ENCODE measurements at places on chromosomes 2 and 18.

GRCh38 chr2:33322612-33323011, 153.8 kb upstream of the RASGRP3 start:
- DNase-seq: no peak

DNA sequence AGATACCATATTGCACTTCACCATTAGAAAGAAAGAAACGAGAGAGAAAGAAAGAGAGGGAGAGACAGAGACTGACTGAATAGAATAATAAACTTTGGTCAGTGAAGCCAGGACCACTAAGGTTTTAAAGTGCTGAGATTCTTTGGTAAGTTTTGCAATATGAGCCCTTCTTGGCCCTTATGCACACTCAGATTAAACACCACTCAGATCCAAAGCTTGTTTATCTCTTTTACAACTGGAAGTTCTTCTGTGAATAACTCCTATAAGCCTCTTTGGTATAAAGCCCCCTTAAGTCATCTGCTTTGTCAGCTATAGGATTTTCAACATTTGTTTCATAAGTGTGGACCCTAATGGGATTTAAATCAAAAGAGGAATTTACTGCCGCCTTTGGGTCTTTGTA, 40.8 kb downstream of the PID1 start:
- no peak for DNase-seq

DNA sequence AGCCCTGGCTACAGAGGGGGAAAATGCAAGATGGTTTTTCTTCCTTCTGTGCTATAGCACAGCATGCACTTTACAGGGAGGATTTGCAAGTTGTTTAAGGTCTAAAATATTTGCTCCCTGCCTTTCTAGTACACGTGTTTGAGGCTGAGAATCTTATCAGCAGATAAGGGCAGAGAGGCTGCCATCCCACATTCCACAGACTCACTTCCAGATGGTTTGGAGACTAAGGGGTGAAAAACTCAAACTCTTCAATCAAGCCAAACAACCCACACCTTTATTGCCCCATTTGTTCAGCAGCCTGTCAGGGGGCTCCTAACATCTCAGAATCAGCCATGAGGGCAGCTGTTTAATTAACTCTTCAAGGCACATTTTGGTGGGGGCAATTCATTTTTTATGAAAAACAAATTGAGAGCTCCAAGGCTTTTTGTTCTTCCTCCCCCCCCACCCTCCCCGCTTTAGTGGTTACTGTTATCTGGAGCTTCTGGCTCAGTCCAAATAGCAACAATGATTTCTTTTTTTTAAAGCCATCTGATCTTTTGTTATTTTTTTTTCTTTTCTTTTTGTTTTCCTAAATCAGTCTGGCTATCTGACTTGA, 242.6 kb upstream of the NT5C1B start:
- DNase-seq: no peak

DNA sequence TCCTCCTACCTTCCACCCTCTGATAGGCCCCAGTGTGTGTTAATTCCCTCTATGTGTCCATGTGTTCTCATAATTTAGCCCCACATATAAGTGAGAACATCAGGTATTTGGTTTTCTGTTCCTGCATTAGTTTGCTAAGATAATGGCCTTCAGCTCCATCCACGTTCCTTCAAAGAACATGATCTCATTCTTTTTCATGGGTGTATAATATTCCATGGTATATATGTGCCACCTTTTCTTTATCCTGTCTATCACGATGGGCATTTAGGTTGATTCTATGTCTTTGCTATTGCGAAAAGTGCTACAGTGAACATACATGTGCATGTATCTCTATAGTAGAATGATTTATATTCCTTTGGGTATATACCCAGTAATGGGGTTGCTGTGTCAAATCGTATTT, 46.8 kb upstream of the PDE1A start:
- no peak for DNase-seq

DNA sequence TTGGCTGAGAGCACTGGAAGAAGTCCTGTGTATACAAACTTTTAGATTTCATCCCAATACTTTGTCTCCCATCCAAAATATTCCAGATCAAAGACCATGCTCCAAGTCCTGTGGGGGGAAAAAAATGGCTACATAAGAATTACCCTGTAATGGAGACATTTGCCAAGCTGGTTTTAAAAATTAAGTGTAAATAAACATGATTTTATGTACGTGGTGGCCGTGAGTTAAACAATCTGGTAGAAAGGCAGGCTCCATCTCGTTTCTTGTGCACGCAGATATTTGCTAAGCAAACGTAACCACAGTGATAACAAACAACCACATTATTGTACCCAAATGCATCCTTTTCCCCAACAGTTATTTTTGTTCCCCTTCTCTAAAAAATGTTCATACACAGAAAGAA, 176.4 kb downstream of the ZNF516 start:
- DNase-seq: no peak

DNA sequence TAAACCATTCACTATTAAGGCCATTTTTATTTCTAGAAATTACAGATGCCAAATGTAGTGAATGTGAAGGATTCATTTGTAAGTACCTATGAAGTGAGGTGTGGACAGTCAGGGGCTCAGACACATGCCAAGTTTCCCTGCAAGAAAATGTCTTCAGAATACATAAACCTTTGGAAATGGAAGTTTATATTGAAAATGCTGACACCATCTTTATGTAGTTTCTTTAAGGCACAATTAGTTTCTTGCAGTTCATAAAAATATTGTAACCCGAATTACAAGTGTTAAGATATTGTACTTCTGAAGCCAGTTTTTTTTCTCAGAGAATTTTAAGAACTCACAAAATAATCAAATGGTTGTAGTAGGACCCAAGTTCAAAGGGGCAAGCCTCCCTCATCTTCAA, 66.1 kb upstream of the LYPD1 start:
- no peak for DNase-seq

GRCh38 chr2:147250652-147251356, 594.0 kb upstream of the ACVR2A start:
- no peak for DNase-seq

Measured in GF-D8 (cell line).